ENCODE measurements at places on chromosomes 13 and 19.

GRCh38 chr13:45416516-45417128 lies 1.6 kb downstream of the SLC25A30 start:
- no peak for DNase-seq

DNA sequence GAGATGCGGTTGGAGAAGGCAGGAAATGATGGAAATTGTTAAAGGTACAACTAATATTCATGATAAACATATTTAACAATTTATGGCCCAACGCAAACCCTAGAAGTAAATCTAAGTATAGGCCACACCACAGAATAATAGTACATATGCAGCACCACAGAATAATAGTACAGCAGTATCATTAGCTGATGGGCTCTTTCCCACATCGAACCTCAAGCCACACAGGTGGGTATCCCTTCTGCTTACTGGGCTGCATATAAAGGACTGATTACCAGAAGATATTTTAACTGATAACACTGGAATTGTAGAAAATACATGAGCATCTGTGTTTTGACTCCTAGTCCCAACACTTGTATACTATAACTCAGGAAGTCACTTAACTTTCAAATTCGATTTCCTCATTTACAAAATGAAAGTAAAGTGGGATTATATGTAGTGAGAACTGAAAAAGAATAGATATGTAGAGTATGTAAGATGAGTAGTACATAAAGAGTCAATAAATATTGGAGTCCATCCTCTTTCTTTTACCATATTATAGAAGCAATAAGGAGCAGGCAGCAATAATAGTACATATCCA lies 91.5 kb downstream of the TSC22D1 start:
- DNase-seq = no peak

DNA sequence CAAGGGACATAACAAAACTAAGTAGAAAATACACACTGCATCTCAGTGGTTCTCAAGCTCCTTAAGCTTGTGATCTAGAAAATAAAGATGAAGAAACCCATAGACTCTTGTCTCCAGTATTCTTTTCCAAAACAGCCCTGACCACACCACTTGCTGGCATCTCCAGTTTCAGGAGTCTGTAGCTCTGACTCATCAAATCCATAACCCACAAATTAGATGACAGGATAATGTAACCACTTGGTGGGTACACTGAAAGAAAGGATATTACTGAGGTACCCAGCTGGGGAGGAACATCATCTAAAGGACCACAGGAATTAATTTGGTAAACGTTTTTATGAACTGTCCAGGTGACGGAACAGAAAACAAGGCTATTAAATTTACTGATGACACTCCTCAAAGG lies 214.7 kb downstream of the VWA8 start:
- DNase-seq = no peak

- no peak for DNase-seq
Observed at GRCh38 chr19:56076498-56076897, 44.6 kb downstream of the ZNF787 start.

GRCh38 chr19:45139286-45140143 lies 21.3 kb downstream of the NKPD1 start:
- DNase-seq = no peak

Measured in NCI-H446 (cell line).